Sigmoid colon (tissue), 7 donors: ENCODE measurements at places on chromosomes 7 and 10. TPM values are rescaled to one million over a fixed set of nuclear protein-coding genes. Genes with fewer than 3 reads are reported as not detected.

- H3K4me3 ChIP-seq = no peak overlapping the region
- DNase-seq = no peak
- no peak overlapping the region for H3K27ac ChIP-seq
- H3K4me1 ChIP-seq = no peaks in the 10 kb centered on the region
Observed at GRCh38 chr10:70753841-70754621, 31.1 kb downstream of the TBATA start.

DNA sequence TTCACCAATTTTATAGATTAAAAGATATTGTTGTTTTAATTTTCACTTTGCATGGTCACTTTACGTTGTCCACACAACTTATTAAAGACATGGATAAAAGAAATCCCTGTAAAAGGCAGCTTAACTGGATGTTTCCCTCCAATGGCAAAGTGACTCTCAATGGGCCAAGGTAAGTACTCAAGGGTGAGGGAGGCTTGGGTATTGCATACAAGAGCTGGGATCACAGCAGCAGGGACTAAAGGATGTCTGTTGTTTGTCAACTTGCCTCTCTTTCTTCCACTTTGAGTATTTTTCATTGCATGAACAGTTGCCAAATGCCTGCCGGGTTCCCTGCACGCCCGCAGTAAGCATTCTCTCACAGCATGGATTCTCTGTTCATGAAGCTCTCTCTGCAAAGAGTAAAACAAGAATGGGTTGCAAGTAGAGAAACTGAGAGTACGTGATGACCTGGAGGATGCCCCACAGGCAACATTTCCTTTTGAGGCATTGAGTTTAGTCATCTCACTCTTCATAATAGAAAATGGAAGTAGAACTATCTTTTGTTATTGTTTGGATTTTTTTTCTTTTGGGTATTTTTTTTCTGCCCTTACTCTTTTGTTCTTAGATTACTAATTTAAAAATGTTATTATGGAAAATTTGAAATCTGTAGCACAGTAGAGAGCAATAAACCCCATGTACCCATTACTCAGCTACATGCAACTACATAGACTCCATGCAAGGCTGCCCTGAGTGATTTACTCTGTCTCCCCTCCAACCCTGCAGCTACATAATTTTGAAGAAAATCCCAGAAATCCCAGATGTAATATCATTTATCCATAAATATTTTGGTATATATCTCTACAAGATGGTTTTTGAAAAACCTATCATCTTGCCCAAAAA, 26.3 kb downstream of the GPR141 start:
- H3K4me3 ChIP-seq = no peak overlapping the region
- H3K27me3 ChIP-seq = no peaks in the 10 kb centered on the region
- no peak for DNase-seq
- no peaks in the 10 kb centered on the region for H3K36me3 ChIP-seq
- no peak overlapping the region for H3K27ac ChIP-seq
- no peaks in the 10 kb centered on the region for H3K4me1 ChIP-seq

- no peak overlapping the region for H3K4me3 ChIP-seq
- no peak for DNase-seq
- no peaks in the 10 kb centered on the region for H3K4me1 ChIP-seq
Observed at GRCh38 chr7:43458330-43459018, 124.4 kb upstream of the STK17A start.

DNA sequence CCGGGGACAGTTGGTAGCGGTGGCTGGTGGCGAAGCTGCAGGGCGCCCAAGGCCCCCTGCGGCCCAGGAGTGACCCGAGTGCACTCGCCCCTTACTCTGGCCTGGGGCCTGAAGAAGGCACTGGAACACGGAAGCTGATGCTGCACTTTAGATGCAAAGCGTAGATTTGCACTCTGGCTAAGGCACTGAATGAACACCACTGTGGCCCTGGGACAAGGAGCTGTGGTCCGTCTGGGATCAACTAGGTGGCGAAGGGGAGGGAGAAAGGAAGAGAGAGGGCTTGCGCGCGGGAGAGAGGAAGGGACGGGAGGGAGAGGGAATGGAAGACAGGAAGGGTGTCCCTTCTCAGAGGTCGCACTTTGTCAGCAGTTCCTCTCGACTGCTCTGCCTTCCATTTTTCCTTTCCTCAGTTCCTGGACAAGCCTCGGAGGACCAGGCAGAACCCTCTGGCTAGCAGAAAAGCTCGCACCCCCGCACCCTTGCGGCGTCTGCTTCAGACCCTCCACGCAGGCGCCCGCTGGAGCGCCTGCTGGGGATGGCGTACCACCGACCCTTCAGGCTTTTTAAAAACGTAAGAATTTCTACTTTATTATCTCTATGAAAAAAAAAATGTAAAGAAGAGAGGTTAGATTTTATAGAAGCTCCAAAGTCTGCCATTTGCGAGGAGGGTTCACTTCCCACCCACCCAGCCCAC, 1.2 kb downstream of the FERD3L start:
- H3K4me3 ChIP-seq = no peak overlapping the region
- H3K36me3 ChIP-seq = no peaks in the 10 kb centered on the region
- H3K4me1 ChIP-seq = no peaks in the 10 kb centered on the region
- DNase-seq = no peak
- H3K27ac ChIP-seq = no peak overlapping the region
- peaks cover 35% of the 10 kb centered on the region for H3K27me3 ChIP-seq

DNA sequence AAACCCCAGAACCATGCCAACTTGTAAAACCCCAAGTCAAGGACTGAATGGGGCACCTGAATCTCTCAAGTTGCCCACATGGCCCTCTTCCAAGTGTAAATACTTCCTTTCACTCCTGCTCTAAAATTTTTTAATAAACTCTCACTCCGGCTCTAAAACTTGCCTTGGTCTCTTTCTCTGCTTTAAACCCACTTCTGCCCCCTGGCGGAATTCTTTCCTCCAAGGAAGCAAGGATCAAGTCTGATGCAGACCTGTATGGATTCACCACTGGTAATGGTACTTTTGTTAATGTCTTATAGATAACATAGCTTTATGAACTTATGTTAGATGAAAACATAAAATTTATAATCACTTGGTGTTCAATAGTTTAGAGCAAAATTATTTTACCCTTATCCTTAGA, 33.8 kb downstream of the SLC16A9 start:
- DNase-seq = no peak
- no peak overlapping the region for H3K4me3 ChIP-seq
- no peaks in the 10 kb centered on the region for H3K27me3 ChIP-seq
- no peak overlapping the region for H3K27ac ChIP-seq

DNA sequence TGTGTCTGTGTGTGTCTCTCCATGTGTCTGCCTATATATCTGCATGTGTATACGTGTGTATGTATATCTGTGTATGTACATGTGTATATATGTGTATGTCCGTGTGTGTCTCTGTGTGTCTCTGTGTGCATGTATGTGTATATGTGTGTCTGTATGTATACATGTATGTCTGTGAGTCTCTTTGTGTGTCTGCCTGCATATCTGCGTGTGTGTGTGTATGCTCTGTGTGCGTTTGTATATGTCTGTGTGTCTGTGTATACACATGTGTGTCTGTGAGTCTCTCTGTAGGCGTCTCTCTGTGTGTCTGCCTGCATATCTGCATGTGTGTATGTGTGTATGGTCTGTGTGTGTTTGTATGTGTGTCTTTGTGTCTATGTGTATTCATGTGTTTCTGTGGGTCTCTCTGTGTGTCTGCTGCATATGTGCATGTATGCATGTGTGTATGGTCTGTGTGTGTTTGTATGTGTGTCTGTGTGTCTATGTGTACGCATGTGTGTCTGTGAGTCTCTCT, 23.7 kb upstream of the KLF6 start:
- no peaks in the 10 kb centered on the region for H3K36me3 ChIP-seq
- H3K4me3 ChIP-seq = no peak overlapping the region
- H3K27ac ChIP-seq = peak overlapping the region; percentile 75
- peaks cover 19% of the 10 kb centered on the region for H3K4me1 ChIP-seq
- DNase-seq = no peak

- no peak overlapping the region for H3K4me3 ChIP-seq
- H3K36me3 ChIP-seq = no peaks in the 10 kb centered on the region
- H3K4me1 ChIP-seq = no peaks in the 10 kb centered on the region
- DNase-seq = peak; percentile 36
Observed at GRCh38 chr10:48247680-48248079, 26.8 kb downstream of the FRMPD2 start.

- DNase-seq = no peak
- no peak overlapping the region for H3K27ac ChIP-seq
- no peaks in the 10 kb centered on the region for H3K36me3 ChIP-seq
- no peaks in the 10 kb centered on the region for H3K4me1 ChIP-seq
- no peak overlapping the region for H3K4me3 ChIP-seq
Observed at GRCh38 chr7:95907337-95907736, 135.0 kb downstream of the DYNC1I1 start.

DNA sequence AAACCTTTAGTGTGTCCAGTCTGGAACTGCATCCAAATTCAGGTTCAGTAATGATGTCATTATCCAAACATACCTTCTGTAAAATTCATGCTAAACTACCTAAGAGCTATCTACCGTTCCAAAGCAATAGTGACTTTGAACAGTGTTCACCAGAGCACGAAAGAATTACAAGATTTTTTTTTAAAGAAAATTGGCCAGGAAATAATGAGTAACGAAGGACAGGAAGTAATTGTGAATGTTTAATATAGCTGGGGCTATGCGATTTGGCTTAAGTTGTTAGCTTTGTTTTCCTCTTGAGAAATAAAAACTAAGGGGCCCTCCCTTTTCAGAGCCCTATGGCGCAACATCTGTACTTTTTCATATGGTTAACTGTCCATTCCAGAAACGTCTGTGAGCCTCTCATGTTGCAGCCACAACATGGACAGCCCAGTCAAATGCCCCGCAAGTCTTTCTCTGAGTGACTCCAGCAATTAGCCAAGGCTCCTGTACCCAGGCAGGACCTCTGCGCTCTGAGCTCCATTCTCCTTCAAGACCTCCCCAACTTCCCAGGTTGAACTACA, 694 bp upstream of the FAS start:
- H3K4me1 ChIP-seq = peaks cover 25% of the 10 kb centered on the region
- H3K36me3 ChIP-seq = no peaks in the 10 kb centered on the region
- H3K27ac ChIP-seq = peak overlapping the region; percentile 98
- H3K27me3 ChIP-seq = no peaks in the 10 kb centered on the region
- DNase-seq = peak; percentile 77
- peak overlapping the region; percentile 88 for H3K4me3 ChIP-seq

- DNase-seq = no peak
- no peaks in the 10 kb centered on the region for H3K27me3 ChIP-seq
- H3K36me3 ChIP-seq = no peaks in the 10 kb centered on the region
Observed at GRCh38 chr7:132771301-132771730, 195.0 kb upstream of the PLXNA4 start.

- peak overlapping the region; percentile 88 for H3K27ac ChIP-seq
- no peak for DNase-seq
- peaks cover 100% of the 10 kb centered on the region for H3K4me1 ChIP-seq
- no peaks in the 10 kb centered on the region for H3K27me3 ChIP-seq
Observed at GRCh38 chr10:79144351-79145173, 75.8 kb downstream of the ZMIZ1 start.

The PLEKHS1 gene
- total RNA-seq = not detected

The NRCAM gene
- total RNA-seq = 1.3 TPM

The SPDYE6 gene
- total RNA-seq = not detected

The DLX6 gene
- total RNA-seq = not detected

The BLNK gene
- total RNA-seq = 1.8 TPM

The FOXI2 gene
- 0.36 TPM for total RNA-seq

The CUTC gene
- total RNA-seq = 30.3 TPM

The PCBD1 gene
- 97.8 TPM for total RNA-seq

The STOX1 gene
- 2.0 TPM for total RNA-seq

The CHN2 gene
- 10.7 TPM for total RNA-seq

The MGAM2 gene
- 0.28 TPM for total RNA-seq

The STK31 gene
- total RNA-seq = not detected
